ENCODE measurements at places on chromosomes 3 and 15.

DNA sequence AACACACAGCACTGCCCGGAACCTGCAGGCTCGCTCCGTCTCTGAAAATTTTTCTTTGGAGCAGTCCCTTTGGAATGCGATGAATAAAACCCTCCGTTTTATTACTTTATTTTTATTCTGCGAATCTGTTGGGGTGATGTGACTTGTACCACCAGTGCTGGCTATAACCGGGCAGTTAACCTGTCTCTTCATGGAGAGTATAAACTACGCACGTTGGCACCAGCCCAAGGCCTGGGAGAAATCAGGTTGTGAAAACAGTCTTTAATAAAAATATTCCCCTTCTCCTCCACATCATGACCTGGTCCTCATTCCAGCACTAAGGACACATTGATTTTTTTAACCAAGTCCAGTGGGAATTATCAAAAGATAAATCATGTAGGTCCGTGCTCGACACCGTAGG lies 116.8 kb downstream of the WNT5A start:
- H3K27me3 ChIP-seq: no peaks in the 10 kb centered on the region
- DNase-seq: no peak
- H3K4me1 ChIP-seq: no peaks in the 10 kb centered on the region
- no peaks in the 10 kb centered on the region for H3K36me3 ChIP-seq
- no peak overlapping the region for H3K4me3 ChIP-seq

DNA sequence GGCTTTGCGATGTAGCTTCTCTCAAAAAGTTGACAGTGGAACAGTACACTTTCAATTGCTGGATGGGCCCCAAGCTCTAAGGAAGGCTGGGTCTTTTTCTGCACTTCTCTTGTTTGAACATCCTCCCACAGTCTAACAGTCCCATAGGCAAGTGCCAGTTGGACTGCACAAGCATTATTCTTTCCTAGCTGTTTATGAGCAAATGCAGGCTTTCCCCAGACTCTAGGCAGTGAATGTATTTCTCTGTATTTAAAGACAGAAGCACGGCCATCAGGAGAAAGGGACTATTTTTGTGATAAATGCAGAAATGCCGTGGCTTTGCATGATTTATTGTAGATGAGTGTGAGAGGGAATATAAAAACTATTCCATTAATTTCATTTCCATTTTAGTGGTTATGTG lies 539.3 kb upstream of the LMCD1 start:
- no peaks in the 10 kb centered on the region for H3K4me1 ChIP-seq
- H3K27me3 ChIP-seq: no peaks in the 10 kb centered on the region
- H3K4me3 ChIP-seq: no peak overlapping the region
- peak; percentile 73 for DNase-seq

DNA sequence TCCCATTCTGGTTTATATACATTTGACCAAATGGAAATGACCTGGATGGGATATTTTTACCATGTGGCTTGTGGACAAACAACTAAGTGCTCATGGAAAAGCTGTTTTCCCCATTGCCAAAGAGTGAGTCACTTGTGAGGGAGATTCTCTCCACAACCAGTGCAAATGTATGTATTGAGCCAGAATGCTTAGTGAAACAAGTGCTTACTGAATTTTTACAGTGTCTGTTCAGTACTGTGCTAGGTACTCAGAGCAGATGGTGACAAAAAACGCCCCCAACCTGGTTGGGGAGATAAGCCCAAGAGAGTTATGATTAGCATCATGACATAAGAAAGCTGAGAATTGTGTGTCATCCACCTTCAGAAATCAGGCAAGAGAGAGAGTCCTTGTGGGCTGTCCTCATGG lies 2.3 kb downstream of the CHP1 start:
- no peak for DNase-seq
- no peaks in the 10 kb centered on the region for H3K36me3 ChIP-seq
- no peaks in the 10 kb centered on the region for H3K27me3 ChIP-seq
- H3K27ac ChIP-seq: peak overlapping the region; percentile 18
- no peak overlapping the region for H3K4me3 ChIP-seq
- H3K4me1 ChIP-seq: peaks cover 16% of the 10 kb centered on the region

DNA sequence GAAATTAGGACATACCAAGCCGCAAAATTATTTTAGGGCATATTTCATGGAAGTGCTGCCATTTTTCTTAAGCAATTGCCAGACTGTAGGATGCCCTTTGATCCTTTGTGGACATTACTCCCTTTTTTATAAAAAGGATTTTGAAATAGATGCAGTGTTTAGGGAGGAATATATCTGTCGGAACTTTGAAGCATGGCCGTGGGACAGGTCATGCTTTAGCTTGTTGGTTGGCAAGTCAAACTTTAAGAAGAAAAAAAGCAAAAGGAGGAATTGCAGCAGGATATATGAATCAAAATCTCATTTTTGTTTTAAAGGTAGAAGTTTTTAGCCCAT lies 122.1 kb downstream of the MCTP2 start:
- H3K36me3 ChIP-seq: peaks cover 6% of the 10 kb centered on the region
- no peak for DNase-seq
- no peak overlapping the region for H3K27ac ChIP-seq
- no peaks in the 10 kb centered on the region for H3K4me1 ChIP-seq
- H3K4me3 ChIP-seq: no peak overlapping the region
